ENCODE measurements at places on chromosomes 12 and 14.

DNA sequence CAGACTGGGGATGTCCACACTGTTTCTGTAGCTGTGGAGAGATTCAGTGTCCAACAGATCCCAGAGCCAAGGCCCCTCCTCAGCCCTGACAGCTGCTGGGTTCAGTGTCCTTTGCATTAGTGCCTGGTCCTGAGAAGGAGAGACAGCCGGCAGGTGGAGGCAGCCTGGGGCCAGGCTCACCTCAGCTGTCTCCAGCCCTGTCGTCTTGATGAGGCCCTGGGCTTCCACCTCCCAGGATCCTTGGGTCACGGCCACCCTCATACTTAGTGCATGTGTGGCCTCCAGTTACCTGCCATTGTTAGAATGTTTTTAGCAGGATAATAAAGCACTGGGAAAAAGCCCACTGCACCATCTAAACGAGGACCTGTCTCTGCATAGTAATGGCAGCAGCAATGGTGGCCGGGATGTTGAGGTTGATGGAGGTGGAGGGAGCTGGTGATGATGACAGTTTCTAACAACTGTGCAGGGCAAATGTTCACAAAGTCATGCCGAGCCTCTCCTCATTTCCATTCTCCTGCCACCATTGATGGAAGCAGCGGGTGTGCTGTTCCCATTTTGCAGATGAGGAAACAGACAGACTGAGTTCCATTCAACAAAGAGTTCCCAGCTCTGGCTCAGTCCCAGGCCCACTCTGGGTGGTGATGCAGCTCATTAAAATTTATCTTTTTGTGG is 17.7 kb downstream of the ASB2 start:
- no peak for DNase-seq

DNA sequence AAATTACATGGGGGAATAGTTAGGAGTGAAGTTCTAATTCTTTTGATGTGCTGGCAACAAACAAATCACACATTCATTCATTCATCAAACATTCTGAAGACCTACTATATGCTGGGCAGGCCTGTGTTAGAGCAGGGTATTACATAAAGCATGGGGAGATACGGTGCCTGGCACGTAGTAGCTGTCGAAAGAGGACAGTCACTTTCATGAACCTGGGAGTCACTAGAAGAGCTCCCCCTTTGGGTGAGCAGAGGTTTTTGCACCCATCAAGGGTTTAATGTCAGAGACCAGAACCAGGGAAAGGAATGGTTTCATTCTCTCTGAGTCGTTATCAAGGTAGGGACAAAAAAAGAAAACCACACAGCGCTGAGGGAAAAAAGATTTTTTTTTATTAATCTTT is 10.0 kb downstream of the LHX5 start:
- DNase-seq = no peak

DNA sequence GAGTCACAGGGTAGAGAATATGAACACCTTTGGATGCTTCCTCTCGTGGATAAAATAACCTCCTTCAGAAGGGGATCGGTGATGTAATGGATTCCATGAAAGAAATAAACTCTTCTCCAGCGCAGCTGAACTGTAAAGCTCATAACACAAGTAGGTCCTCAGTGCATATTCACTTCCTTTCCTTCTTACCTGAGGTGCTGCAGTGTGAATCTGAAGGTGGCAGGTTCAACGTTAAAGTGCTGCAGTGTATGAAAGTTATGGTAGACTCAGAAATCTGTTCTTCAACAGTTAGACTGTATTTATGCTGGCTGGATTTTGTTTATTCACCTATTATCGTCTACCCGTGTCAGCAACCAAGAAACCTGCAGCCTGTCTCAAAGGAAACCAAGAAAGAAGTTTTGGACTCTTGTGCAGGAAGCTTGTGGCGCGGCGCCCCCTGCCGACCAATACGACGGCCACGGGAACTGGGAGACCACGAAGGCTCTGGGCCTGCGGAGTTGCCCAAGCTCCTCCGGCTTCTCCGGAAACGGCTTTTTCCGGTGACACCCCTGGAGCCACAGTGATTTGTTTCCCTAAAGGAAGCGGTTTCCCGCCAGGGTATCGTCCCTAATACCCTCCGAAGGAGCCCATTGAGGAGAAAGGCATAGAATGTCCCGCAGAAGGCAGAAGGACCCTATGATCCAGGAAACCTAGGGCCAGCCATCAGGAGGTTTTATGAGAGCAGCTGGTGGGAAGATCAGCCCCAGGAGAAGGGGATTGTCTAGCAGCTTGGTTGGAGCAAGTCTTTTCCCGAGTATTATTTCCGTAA is 17.6 kb upstream of the RNASE3 start:
- DNase-seq = peak; percentile 77

DNA sequence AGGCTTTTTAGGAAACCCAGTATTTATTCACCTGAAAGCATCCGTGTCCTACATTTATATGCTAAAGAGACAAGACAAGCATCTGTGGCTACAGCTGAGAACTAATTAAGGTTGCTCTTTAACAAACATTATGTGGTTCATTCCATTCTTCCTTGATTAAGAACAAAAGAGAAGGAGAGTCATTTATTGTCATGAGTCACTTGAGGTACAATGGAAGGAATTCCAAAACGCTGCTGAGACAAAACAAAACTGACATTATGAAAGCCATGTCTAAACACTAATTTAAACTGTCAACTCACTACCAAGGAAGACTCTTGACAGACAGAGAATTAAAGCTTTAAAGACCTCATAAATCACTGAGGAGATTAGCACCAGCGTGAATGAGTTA is 214.4 kb downstream of the BMP4 start:
- DNase-seq = peak; percentile 35

DNA sequence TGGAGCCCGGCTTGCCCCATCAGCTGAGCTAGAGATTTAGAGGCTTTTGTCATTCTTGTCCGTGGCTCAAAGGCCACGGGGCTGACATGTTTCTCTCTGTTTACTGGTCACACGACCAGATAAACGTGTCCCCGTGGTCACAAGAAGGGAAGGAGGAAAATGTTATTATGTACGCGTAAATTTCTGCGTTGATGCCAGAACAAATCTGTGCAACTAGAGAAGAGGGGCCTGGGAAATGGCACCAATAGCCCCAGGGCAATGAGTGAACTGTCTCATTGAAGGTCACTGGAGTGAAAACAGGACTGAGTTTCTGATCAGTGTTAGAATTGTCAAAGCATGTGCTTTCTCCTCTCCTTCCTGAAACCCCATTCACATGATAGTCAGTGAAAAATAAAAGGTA is 25.3 kb downstream of the OAS2 start:
- no peak for DNase-seq

DNA sequence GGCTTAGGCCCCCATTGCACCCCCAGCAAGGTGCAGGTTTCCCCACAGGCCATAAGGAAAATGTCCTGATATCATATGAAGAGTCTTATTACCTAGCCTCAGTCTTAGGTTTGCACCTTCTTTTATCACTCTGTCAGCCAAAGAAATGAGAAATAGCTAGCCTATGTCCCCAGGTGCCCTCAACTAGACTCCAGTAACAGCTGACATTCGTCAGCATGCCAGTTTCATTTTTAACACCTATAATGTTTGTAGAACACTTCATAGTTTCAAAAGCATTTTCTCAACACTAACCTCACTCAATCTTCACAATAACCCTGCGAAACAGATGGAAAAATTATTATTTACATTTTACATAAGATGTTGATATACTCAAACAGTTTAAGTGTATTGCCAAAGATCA is 24.0 kb upstream of the OR10P1 start:
- no peak for DNase-seq

- DNase-seq = no peak
Observed at GRCh38 chr12:74334780-74335179, 202.9 kb upstream of the ATXN7L3B start.

DNA sequence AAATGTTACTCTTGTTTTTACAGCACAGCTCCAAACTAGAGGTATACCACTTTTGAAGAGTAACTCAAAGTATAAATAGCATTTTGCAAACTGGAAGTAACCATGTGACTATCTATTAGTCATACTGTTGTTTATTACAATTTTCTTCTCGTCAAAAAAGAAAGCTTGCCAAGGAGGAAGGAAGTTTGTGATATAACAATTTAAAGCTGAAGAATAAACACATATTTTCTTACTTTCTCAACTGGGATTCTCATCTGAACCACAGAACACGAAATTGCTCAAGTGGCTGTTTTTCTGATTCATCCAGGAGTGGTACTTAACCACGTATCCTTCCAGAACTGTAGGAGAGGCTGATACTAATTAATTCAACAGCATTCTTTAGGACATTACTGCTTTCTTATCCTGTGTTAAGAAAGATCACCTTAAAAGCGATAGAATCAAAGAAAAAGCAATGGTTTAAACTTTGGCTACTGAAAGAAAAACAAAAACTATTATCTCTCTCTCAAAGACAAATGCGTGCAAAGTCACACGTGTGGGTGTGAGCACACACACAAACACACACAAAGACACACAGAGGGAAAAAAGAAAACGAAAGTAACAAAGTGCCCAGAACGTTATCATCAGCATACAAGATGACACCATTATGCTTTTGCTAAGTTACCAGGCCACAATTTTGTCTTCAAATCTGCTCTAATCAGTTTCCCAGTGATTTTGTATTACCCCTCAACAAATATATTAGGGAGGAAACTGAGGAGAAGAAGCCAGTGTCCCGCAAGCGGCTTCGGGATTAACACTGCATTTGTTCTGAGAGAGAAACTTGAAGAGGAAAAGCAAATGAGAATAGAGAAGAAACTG is at the start of gene CLEC2B:
CLEC2B (minus strand) TSS at position 48 of the 855 bp plus-strand sequence.
- DNase-seq = no peak

- DNase-seq = no peak
Observed at GRCh38 chr12:118534003-118534402, 157.6 kb downstream of the SUDS3 start.

- no peak for DNase-seq
Observed at GRCh38 chr12:69648476-69648875, 37.8 kb upstream of the LRRC10 start.

GRCh38 chr12:76024942-76025600 is 6.5 kb downstream of the PHLDA1 start:
- DNase-seq = no peak

DNA sequence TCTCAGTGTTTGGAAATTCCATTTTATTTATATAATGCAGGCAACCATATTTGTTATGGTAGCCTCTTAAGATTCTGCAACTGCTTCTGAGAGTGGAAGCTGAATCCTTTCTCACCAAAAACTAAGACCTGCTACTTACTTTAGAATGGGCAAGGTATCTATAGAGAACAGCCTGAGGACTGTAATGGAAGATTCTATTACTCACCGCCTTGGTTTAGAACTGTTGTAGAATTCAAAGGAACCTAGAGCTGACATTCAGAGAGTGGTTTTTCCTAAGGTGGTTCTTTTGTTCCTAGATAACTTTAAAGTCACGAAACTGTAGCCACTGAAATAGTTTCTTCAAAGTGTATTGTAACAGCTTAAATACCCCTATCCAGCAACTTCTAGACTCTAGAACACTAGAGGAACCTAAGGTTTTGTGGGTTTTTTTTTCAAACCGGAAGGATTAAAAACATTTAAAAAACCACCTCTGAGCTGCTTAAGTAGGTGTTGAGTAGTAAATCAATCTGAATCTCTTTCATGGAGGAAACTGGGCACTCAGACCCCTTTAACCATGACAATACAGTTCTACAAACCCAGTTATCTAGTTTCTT is 4.2 kb downstream of the TDP1 start:
- DNase-seq = no peak

DNA sequence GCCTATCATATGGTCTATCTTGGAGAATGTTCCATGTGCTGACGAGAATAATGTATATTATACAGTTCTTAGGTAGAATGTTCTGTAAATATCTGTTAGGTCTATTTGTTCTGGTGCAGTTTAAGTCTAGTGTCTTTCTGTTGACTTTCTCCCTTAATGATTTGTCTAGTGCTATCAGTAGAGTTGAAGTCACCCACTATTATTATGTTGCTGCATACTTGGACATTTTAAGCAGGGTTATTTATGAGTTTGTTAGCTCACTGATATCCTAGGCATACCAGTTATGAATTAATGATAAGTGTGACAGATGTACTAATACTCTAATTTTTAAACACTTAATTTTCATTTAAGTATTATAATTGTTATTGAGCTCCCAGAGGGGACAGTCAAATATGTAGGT is 292.5 kb downstream of the AKAP6 start:
- no peak for DNase-seq

GRCh38 chr12:3809357-3810015 is 56.6 kb upstream of the CRACR2A start:
- DNase-seq = no peak

GRCh38 chr12:40058721-40059190 is 47.1 kb downstream of the SLC2A13 start:
- DNase-seq = no peak

GRCh38 chr14:81275305-81276072 is 54.7 kb upstream of the GTF2A1 start:
- DNase-seq = no peak

- DNase-seq = no peak
Observed at GRCh38 chr14:64717870-64718269, 13.6 kb downstream of the PLEKHG3 start.

DNA sequence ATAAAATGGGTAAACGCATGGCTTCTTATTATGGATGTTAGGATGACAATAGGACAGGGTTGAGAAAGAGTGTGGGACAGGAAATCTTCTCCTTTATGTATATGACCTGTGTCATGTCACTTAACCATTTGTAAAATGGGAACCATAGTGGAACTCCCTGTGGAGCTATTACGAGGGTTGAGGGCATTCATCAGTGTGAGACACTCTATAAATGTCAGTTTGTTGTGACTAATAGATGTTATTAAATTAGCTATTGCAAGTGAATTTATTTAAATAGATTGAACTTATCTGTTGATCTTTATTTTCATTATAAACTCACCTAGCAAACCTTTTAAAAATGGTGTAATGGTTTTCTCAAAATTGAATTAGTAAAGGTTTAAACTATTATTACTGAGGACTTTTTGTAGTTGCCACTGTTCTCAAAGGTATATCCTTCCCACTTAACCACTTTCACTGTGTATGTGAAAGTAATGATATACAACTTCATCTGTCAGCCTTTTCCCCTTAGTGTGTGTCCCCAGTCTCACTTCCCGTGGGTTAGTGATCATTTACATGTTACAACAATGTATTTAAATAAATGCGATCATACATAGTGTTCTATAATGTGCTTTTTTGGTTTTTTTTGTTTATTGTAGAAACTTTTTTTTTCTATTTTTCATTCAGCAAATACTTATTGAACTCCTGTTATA is 17.1 kb downstream of the HELB start:
- DNase-seq = no peak

GRCh38 chr14:50758945-50759344 is 72.0 kb downstream of the NIN start:
- DNase-seq = no peak

- DNase-seq = no peak
Observed at GRCh38 chr12:1594006-1594260, 448 bp downstream of the FBXL14 start.

DNA sequence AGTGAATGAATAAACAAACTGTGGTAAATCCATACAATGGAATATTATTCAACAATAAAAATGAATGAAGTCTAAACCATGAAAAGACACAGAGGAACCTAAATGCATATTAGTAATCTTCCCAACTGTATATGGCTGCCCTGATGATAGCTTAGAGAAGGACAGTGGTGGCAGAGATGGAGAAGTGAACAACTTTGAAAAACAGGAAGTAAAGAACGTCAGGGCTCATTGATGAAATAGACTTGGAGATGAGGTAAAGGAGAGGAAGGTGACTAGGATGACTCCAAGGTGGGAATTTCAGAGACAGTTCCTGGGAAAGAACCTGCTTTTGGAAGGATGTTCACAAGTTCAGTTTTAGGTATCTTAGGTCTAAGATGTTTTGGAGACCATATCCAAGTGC is 36.3 kb upstream of the NT5DC3 start:
- no peak for DNase-seq
